ENCODE measurements at places on chromosomes 2 and 18.

DNA sequence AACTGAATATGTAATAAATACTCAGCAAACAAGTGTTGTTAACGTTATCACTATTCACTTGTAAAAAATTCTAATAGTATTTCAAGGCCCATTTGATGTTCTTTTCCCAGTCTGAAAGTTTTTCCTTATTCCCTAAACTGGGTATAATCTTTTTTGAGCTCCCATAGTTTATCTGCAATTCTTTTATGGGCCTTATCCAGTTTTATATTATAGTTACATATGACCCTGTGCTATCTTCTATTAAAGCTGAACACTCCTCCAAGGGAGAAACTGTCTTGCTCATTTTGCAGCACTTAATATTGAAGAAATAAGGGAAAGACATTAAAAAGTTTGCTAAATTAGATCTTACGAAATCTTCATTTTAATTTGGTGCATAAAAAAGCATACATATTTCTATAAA, 13.9 kb downstream of the PELI1 start:
- no peak for DNase-seq

DNA sequence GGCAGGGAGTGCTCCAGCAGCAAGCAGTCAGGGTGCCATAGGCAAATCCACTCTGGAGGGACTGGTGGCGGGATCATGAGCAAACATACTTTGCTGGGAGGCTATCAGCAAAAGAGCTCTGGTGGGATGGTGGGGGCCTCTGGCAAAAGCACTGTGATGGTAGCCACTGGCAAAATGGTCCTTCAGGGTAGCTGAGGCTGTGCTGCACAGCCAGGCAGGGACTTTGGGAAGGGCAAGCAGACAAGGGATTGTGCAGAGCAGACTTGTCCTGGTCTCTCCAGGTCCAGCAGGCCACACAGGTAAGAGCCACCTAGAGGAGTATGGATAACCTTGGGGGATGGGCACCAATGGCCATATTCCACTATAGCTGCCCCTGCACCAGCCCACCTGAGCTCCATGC, 129.4 kb upstream of the OTOS start:
- no peak for DNase-seq

DNA sequence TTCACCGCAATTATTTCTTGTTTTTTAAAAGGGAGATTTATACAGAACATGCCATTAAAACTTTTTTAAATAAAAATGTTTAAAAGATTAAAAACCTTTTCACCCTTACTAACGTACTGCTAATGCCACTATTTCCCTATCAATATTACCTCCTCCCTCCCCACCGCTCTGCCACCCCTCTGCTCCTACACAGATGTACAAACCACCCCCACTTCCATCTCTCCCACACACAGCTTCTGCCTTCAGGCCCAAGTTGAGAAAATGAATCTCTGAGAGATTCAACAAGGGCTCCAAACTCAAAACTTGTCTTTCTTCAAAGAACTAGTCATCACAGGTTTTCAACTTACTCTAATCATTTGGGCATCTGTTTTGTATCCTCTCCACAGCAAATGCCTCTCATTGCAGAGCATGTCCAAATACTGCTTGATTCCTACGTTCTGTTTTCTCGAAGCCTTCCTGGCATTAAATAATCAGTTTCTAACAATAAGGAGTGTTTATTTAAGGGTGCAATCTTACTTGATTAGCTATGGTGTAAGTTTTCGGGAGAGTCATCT, 32.1 kb downstream of the FARSB start:
- DNase-seq: no peak

DNA sequence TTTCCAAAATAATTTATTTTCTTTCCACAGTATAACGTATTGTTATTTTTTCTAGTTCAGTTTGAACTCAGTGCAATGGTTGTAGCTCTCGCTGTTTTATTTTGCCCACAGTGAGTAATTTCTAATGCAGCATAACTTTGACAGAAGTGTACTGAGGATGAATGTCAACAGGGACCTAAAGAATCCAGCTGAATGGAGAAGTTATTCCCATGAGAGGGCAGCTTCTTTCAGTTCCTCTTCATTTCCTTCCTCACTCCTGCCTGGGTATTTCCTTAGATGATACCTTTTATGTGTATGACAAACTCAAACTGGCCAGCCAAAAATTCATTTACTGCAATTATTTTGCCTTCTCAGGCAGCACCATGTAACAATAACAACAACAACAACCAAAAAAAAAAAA, 1223.1 kb upstream of the ZEB2 start:
- DNase-seq: no peak

GRCh38 chr2:109304242-109304641, 175.2 kb downstream of the SH3RF3 start:
- DNase-seq: no peak

GRCh38 chr2:97965116-97965515, 30.6 kb downstream of the TMEM131 start:
- no peak for DNase-seq

DNA sequence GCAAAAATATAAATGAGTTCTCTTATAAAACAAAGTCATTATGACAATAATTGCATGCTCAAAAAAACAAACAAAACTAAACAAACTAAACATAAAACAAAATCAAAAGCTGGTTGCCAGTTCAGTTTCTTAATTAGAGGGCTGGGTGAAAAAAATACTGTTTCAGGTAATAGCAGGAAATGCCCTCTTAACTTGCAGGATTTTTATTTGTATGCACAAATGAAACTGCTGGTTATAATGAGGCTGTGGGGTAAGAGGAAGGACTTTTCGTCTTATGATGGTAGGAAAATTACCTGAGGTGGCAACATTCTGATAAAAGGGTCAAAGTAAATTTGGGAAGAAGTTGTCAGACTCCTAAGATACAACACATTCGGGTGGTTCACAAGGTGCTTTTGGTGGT, 21.5 kb upstream of the CDKL4 start:
- DNase-seq: peak; percentile 7

GRCh38 chr2:213722565-213722964, 438.3 kb downstream of the SPAG16 start:
- DNase-seq: no peak

- DNase-seq: no peak
These were observed 873.0 kb downstream of the CPS1 start for GRCh38 chr2:211429256-211429920.

DNA sequence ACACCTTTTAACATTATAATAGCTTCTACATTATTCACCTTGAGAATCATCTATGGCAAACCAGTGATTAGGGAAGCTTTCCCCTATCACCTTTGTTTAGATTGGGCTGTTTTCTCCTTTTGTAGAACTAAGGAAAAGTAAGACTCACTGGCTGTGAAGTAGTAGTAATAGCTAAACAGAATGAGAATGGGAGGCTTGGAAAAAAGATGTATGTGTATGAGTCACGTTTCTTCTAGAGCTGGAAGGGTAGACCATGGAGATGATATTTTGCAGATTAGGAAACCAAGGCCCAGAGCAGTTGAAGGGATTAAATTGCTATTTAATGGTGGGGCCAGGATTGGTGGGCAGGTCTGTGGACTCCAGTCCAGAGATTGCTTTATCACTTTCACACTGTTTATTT, 214.5 kb downstream of the MCFD2 start:
- DNase-seq: no peak

- DNase-seq: no peak
These were observed 276.4 kb upstream of the CXCR4 start for GRCh38 chr2:136394136-136395060.

DNA sequence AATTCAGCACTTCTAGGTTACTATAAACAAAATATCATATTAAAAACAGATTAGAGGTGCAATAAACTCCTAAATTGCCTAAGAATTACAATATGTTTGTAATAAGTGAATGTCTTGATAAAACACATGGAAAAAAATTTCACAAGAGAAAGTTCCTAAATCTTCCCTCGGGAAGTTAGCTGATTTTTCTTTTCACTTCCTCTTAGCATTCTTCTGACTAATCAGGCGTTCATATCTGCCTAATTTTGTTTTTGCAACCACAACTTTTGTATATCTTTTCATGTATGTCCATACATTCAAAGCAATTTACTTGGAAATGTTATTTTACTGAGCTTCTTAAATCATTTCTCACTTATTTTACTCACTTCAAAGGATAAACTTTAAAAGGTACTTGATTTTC, 88.5 kb downstream of the RTTN start:
- DNase-seq: no peak

GRCh38 chr18:677951-678381, 20.5 kb downstream of the TYMS start:
- DNase-seq: no peak

Measured in LoVo (cell line).